ENCODE measurements at places on chromosomes 4 and X. TPM values are rescaled to one million over a fixed set of nuclear protein-coding genes. Genes with fewer than 3 reads are reported as not detected.

MAGEA2 gene
- 0.50 TPM for total RNA-seq

DNA sequence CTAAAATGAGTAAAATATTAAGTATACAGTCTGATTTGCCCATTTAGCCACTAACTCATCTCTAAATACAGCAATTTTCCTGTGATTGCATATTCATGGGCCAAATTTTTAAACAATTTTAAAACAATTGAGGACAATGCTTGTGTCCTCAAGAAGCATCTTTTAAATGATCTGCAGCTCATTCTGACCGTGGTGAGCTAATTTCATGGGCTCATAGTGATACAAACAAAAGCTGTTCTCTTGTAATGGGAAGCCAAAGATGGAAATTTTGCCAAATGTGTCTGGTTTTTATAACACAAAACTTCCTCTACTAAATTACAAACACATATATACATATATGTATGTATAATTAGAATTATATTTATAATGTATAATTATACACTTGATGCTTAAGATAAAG, 39.7 kb downstream of the HMGB2 start:
- no peak for DNase-seq

SAGE1 gene
- total RNA-seq, result not detected

TMPRSS11A gene
- total RNA-seq, result not detected

DNA sequence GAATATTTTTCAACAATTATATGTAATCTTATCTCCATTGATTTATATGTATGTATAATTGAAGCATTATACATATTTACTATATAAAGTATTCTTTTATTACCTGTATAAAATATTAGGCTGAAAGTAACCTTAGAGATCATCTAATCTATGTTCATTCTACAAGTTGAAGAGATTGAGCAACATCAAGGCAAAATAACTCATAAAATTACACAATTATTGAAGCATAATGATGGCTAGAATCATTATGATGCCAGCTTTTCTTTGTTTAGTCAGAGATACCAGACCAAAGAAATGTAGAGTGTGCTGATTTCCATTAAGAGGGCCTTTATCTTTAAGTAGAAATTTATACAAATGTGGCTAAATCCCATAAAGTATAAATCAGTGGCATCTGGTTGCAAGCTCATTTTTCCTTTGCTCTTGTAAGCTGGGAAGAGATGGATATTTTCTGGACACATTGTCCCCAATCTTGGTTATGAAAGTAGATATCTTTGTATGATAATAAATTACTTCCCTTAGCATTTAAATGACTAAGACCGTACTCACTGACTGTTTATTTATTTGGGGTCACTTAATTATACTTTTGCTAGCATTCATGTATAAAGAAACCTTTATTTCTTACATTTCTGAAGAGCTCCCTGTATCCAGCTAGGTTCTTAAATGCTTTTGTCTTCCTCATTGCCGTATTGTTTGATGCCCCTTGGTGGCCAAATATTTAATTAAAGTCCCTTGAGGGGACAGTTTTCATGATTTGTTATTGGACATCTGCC, 339.8 kb downstream of the PCDH7 start:
- DNase-seq, result no peak

Data from GM23338 (cell line).